Neuronal stem cell (in vitro differentiated cells): ENCODE measurements at places on chromosomes 2 and 18.

DNA sequence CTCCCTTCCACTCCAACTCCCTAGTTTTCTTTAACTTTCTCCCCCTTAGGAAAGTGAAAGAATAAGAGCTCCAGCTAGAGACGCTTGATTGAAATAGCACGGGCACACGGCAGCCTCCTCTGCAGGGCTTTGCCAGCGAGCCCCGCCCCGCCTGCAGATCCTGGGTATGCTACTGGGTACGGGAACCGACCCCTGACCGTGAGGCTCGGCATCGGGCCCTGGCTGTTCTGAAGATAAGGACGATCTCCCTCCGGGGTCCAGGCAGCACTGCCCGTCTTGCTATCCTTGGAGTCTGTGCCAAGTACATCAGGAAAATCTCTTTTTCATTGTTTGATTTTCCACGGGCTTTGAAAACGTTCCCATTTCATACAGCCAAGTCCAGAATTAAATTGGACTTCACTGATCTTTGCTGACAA, 284.5 kb downstream of the MTX2 start:
- DNase-seq, result no peak

GRCh38 chr18:37282386-37283037, 283.1 kb downstream of the CELF4 start:
- no peak for DNase-seq

DNA sequence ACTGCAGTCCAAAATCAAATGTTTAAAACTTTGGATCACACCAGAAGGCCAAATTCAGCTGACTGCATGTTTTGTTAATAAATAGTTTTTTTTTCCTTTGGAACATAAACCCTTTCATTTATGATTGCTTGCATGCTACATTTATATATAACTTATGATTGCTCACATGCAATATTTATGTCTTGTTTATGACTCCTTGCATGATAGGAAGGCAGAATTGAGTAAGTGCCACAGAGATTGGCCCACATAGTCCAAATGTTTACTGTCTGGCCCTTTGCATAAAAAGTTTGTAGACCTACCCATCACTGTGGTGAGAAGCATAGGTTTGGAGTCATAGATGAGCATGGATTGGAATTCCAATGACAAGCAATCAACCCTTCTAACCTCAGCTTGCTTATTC, 30.8 kb downstream of the WDFY1 start:
- DNase-seq, result no peak

- DNase-seq, result no peak
Observed at GRCh38 chr2:72148003-72148836, 558 bp upstream of the CYP26B1 start.

GRCh38 chr18:31100436-31101182, 1.6 kb downstream of the DSC2 start:
- peak; percentile 39 for DNase-seq

DNA sequence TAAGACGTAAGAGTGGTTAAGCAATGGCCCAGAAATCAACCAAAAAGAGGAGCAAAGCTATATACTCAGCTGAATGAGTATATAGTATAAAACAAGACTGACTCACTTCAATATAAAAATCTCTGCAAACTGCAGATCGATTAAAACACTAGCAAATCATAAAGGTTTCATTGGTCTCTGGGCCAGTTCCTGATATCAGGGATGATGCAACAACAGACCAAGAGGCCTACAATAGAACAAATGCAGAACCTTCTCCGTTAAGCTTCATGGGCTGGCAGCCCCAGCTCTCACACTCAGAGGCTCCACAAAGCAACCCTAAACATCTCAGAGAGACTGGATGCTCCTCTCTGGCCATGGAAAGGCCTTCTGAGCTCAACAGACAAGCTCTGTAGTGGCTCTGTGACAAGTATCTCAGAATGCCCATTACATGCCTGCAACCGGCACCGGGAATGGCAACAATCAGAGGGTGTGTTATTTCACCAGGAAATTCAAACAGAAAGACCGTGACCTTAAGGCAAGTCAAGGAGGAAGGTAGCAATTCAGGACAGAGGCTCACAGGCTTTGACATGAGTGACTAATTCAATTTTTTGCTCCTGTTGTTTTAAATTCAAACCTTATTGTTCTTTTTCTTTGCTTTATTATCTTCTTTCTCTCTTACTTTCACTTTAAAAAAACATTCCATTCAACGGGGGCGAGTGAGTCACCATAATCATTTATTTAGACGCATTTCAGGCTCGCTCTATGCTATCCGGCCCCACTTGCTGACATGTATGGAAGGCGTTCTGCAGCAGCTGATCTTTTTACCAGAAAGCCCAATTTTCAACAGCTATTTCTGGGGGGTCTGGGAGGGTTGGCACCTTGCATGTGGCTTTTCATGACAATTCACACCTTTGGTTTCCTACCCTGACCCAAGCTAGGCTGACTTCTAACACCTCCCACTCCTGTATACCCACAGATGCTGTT, 15.1 kb downstream of the CYRIA start:
- no peak for DNase-seq

DNA sequence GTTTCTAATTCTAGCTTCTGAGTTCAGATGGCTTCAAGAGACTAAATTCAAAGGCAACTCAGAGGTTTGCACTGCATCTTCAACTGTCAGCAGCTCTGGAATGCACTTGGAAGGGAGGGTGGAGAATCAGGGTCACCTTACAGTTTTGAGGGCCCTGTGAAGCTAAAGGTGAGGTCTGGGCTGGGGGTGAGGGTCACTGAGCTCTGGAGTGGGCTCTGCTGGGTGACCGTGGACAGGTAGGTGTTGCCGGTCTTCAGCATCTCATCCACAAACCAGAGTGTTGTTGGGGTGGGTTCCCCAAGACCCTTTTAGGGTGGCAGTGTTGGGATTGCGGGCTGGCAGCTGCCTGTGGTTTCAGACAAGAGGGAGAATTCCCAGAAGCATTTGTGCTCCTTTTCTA, 70.1 kb upstream of the CXCR4 start:
- no peak for DNase-seq

DNA sequence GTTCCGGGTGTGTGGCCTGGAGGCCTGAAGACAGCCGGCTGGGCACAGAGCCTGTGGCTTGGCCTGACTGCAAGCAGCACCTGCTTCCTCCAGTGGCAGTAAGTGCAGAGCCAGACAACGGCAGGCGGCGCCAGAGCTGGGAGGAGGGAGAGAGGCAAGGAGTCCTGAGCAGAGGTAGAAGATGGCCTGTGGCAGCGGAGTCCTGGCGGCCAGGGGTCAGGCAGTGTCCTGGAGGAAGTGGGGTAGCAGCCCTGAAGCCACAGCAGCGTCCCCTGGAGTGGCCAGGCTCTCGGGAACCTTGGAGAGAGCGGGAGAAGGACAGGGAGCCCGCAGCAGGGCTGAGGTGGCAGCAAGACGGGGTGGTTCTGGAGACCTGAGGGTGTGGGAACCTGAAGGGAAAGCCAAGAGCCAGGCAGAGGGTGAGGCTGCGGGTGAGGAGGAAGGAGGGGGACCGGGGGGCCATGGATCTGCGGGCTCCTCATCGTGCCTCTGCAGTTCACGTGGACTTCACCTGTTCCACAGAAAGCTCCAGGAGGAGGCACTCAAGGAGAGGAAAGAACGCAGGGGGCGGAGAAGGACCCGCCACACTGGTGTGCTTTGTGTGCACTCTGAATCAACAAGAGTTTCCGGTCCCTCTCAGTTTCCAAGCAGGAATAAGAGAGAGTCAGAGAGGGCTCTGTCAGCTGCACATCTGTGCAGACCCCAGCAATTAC, 85.9 kb downstream of the USP40 start:
- no peak for DNase-seq

- DNase-seq, result peak; percentile 61
Observed at GRCh38 chr2:206084439-206084869, 1.5 kb downstream of the INO80D start.

- DNase-seq, result no peak
Observed at GRCh38 chr2:164620873-164621763, at the start of gene GRB14. Gene GRB14 (minus strand): TSS chr2:164621482. CDS start chr2:164621309, 173 bp downstream.

DNA sequence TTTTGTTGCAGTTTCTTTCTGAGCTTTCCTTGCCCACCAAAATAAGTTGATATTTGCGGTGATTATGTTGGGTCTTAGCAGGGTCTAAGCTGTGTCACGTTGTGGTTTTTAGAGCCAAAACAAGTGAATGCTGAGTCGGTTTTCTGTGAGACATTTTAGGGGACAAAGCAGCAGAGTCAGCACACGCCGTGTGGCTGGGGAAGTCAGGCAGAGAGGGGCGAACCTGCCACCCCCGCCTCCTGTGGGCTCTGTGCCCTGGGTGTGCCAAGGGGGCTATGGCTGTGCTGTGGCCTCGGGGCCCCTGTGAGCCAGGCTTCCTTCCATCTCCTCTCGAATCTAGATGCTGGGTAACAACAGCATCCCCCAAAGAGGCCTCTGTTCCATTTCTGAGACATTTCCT, 30.8 kb upstream of the TMEM87B start:
- no peak for DNase-seq

DNA sequence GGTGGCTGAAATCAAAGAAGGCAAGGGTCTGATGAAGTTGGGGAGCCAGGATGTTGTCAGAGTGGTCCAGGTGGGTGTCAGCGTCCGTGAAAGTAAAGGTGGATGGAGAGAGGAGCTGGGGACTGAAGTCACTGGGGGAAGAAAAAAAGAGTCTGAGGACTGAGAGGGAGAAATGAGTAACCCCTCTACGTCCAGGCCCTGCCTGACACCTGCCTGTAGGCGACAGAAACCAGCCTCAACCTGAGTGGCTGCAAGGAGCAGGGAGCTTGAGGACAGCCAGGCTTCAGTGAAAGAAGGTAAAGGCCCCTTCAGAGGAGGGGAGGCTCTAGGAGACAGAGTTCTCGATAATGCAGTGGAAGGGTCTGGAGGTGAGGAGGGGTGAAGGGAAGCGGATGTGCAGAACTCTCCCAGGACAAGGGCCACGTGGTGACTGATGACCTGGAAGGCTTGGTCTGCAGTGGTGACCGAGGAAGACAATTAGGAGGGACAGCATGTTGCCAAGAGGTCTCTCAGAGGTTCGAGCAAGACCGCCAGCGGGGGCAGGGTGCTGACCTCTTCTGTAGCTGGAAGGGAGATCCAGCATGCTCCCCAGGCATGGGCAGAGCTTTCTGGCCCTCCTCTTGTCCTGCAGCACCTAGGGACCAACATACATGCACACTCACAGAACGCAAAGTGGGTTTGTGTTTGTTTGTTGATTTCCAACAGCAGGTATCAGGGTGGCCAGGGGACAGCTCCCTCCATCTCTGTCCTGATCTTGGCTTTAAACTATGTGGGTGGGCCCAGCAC, 86.6 kb upstream of the TMEM247 start:
- DNase-seq, result no peak

DNA sequence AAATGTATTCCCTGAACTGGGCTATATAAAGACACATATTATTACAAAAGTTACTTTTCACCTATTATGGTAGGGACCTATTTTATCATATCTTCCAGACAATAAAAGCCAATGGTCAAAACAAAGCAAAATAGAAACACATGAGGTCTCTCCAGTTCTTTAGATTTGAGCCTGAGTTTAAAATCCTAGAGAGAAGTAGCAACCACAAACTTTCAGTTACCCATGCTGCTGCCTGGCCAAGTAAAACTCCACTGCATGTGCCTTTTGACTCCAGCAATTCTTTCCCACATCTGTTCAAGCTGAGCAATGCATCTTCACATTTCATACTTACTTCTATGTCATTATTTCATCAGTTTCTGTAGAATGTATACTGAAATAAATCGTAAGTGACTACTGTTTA, 405.3 kb downstream of the STK39 start:
- DNase-seq, result no peak

DNA sequence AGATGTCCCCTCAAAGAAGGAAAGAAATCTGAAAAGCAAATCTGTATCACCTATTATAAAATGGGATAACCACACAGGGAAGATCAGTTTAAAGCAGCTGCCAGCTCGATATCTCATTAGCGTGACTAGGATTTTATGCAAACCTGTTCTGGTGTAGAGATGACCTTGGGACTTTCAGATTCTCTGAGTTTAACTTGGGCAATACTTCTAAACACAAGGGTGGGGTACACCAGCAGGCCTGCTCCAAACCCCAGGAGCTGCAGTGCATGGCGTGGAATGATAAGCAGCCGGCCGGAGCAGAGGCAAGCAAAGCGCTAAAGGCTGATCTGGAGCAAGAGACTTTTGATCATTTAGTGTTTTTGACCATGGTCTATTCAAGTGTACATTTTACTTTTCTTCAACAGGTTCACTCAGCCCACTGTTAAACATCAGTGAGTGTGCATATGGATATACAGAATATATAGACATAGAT, 4.7 kb downstream of the SERTAD2 start:
- no peak for DNase-seq

GRCh38 chr18:6249170-6249569, 165.5 kb downstream of the L3MBTL4 start:
- DNase-seq, result no peak

DNA sequence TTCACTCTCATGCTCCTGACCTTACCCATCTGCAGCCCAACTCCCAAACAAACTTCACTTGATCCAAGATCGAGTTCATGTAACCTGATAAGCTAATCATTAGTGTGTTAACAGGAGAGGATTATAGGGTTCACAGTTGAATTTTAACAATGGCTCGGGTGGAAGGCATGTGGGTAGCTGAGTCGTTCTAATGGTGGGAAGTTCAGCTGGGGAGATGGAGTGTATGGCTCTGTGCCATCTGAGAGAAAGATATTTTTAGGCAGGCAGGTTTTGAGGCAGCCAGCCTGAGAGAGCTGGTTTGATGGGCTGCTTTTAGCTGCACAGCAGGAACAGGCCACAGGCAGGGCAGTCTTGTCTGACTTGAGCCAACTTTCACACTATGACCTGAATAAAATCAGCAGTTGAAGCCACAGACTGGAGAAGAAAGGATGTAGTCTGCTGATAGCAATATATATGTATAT, 17.7 kb upstream of the NFE2L2 start:
- DNase-seq, result no peak

DNA sequence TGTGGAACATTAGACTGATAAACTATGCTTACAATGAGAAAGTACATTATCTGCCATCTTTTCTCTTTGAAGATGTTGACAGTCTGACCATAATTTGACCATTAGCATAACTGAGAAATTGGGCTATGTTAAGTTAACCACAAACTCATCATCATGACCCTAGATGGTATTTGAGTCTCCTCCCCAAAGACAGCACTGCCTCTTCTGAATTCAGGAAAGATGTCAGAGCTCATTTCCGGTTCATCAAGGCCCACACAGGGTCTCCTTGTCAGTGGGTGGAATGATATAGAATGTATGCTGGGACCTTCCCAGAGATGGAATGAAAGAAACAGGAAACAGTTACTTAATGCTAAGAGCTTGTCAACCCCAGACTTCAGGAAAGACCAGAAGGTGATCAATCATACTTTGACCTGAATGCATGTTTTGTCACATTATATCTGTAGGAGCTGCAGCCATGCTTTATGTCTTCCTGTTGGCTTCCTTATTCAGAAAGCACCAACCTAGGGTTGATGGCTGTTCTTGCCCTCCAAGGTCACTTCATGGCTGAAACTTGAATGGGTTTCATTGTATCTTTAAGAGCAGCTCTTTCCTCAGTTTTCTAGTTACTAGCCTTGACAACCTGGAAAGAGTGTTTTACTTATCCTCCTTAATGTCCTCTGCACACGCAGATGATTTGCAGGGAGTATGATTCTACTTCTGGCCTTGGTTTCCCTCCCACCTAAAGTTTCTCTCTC, 99.1 kb upstream of the NEUROD1 start:
- no peak for DNase-seq

GRCh38 chr2:68739595-68740399, 5.2 kb downstream of the ARHGAP25 start:
- no peak for DNase-seq

GRCh38 chr2:220510668-220511067, 883.2 kb downstream of the SLC4A3 start:
- DNase-seq, result no peak

GRCh38 chr18:56804395-56804794, 153.2 kb downstream of the WDR7 start:
- DNase-seq, result no peak
